A172 (cell line): ENCODE measurements at places on chromosomes 3 and 15. TPM values are rescaled to one million over a fixed set of nuclear protein-coding genes. Genes with fewer than 3 reads are reported as not detected.

VEPH1 gene
- 17.1 and 25.0 TPM in 2 replicates for total RNA-seq

TNFAIP8L3 gene
- total RNA-seq = 0.07 TPM in 1 of 2 replicates, not detected in the other

XYLB gene
- total RNA-seq = 2.7 TPM in 2 replicates

FGF12 gene
- 4.3 and 4.9 TPM in 2 replicates for total RNA-seq

PGBD4 gene
- 1.3 and 1.6 TPM in 2 replicates for total RNA-seq

RTP3 gene
- total RNA-seq = not detected in 2 replicates

CFAP92 gene
- 0.34 and 0.53 TPM in 2 replicates for total RNA-seq

PLIN1 gene
- not detected in 2 replicates for total RNA-seq

CD80 gene
- not detected in 2 replicates for total RNA-seq

RBMS3 gene
- total RNA-seq = 12.3 and 14.9 TPM in 2 replicates

LSMEM2 gene
- total RNA-seq = not detected in 2 replicates

A4GNT gene
- total RNA-seq = not detected in 2 replicates

CISH gene
- 1.1 and 2.3 TPM in 2 replicates for total RNA-seq

GHSR gene
- total RNA-seq = not detected in 2 replicates

PATL2 gene
- total RNA-seq = not detected in 2 replicates

SPSB4 gene
- total RNA-seq = 1.1 and 2.9 TPM in 2 replicates

HHATL gene
- total RNA-seq = not detected in 2 replicates

FBXL2 gene
- total RNA-seq = 30.4 and 33.1 TPM in 2 replicates

GRCh38 chr15:88769161-88769971, 33.9 kb upstream of the ACAN start:
- DNase-seq = no peak

GRCh38 chr3:51747840-51748239, 31.2 kb downstream of the IQCF6 start:
- no peak for DNase-seq

DNA sequence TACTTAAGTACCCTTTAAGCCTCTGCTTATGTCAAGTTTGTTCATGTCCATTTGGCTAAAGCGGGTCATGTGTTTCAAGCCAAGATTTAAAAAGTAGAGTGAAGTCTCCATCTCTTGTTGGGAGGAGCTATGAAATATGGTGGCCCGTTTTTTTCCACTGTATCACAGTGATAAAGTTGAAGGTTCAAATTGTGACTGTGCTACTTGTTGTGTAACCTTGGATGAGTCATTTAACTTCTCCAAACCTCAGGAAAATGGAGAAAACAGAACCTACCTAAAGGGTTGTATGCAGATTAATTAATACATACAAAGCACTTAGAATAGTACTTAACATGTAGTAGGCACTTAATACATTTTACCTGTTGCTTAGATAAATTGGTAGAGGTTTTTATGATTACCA, 43.4 kb downstream of the SNAPC5 start:
- no peak for DNase-seq

GRCh38 chr3:184145111-184145524, 10.0 kb downstream of the EIF2B5 start:
- peak; percentile 76 for DNase-seq

DNA sequence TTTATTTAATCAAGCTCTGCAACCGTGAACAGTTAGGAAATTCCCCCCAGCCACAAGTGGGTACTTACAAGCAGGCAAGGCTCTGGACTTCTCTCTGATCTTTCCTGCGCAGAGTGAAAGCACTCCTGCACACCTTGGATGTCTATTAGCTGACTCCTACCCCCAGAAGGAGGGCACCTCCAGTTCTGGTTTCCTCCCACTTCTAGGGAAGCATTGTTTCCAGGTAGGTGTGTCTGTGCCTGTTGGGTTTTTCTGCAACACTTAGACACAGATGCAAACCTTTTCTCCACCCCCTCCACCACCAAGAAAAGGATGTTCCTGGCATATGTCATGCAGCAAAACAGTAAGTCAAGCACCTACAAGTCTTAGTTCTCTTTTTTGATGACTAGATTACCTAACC, at the start of gene ZBED2:
Gene ZBED2 (minus strand): TSS at position 115 of the 400 bp plus-strand sequence. CDS start 1,145 bp downstream, outside the sequence.
- DNase-seq = no peak

GRCh38 chr3:150771600-150771999, 8.6 kb upstream of the SIAH2 start:
- DNase-seq = no peak

DNA sequence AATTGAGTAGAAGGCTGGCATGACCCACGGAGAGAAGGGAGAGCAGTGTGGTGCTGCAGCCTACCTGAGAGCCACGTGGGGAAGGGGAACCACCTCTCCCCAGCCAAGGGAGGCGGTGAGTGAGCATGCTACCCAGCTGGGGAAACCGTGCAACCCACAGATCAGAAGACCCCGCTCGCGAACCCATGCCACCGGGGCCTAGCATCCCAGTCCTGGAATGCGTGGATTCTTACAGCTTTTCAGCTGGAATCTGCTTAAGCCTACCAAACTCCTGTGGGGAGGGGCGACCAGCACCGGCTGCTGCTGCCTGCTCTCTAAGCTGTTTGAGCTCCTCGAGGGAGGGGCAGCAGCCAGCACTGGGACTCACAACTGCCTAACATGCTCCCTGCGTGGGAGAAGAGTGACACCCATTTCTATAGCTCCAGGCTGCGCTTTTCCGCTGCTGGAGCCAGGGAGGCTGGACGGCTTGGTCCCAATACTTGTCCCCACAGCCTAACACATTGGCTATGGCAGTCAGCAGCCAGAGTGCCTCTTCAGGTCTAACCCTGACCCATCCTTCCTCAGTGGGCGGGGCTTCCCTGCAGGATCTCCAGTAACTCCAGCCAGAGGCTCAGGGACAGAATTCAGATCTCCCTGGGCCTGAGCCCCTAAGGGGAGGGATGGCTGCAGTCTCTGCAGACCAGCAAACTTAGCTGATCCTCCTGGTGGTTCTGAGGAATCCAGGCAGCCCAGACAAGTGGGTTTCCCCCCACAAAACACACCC, 20.0 kb upstream of the TEX55 start:
- DNase-seq = no peak

DNA sequence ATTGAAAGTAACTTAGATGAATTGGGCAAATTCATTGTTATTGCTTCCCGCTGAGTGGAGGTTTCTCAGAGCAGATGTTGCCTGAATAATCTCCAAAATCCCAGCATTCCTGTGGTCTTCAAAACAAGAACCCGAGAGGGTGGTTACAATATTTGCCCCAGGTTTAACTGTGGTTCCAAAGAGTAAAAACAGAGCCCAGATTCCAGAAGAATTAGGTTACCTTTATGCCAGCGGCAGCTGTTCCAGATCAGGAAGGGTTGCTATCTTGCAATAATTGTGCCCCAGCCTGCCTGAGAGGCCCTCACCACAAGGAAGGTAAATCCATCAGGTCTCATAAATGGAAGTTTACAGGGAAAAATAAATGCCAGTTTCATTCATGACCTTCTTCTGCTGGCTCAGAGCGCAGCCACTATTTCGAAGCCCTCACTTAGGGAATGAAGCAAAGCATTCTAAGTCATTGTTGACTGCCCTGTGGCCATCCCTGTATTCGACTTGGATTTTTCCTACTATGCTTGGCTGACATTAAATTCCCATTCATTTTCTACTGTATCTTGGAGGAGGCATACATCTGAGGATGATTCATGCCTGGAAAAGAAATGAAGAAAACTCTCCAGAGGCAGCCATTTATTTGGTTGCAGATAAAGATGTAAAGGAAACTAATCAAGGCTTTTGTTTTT, 54.6 kb downstream of the SSUH2 start:
- peak; percentile 46 for DNase-seq

DNA sequence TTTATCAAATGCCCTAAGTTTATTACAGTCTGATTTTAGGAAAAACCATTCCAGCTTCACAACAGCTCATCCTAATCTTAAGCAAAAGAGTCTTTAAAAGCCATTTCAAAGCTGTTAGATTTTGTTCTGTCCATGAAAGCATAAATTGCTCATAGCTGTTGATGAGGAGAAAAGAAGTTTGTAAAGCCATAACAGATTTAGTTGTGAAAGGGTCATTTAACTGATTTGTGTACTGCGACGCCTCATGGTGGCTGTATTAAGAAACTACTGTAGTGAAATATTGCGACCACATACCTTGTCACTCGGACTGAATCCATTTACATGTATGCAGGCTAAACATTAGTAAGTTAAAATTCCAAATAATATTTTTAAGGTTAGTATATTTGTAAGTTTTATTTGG, 20.9 kb downstream of the BBX start:
- DNase-seq = peak; percentile 28

DNA sequence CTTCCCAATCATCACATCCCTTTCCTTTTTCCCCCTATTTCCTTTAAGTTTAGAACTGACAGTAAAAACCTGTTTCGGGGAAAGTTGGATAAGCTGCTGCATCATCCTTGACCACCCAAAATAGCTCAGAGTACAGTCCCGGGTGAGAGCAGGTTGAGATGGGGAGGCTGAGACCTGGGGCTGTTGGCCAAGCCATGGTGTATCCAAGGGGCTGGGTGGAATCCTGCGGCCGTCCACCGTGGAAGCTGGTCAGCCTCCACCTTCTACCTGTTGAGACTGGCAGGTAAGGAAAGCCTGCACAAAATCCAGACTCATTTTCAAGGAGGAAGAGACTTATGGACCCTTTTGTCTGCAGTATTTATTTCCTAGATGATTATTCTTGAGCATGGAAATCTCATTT, 128.2 kb upstream of the PLXNA1 start:
- DNase-seq = no peak

GRCh38 chr15:86615816-86616215, 536.1 kb downstream of the AGBL1 start:
- no peak for DNase-seq

DNA sequence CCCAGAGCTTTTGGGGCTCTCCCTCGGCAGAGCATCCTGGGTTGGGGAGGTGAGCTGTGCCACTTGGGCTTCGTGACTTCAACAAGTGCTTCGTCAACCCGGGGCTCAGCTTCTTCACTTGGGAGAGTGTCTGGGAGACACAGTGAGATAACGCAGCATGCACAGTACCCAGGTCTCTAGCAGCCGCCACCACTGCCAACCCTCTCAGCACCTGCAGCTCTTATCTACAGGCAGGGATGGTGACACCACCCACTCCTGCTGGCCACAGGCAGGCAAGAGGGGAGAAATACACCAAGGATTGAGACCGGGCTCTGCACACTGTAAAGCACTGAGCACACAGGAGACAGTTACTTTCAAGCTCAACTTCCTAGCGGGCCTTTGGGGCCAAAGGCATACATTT, 11.6 kb downstream of the TKT start:
- no peak for DNase-seq

DNA sequence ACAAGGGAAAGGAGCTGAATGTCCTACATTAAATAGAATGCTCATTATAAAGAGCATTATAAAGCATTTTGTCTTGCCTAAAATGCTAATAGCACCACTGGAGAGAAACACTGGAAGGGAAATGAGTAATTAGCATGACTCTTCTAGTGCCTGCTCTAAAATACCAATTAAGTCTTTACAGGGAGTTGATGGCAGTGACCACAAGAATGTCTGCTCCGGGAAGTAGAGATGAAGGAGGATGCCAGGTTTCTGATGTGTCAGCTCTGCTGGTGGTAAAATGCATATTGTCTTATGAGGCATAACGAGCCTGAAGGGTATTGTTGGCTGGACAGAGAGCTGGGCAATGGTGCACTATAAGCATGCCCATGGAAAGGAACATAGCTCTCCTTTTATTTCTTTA, 49.5 kb downstream of the MYLK start:
- peak; percentile 99 for DNase-seq

DNA sequence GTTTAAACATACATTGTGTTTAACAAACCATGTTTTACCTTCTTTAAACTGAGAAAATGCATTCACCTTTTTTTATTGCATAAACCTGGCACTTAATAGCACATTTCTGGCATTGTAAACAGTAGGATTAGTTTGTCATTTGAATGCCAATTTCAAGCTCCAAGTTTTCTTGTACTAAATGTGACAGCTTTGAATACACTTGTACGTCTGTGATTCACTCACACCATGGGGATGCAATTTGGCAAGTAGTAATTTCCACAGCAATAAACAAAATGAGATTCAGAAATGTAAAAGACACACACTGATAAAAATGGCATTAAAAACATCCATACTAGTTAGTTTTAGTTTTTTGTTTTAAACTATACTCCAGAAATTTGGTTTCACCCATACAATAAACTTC, 598.9 kb downstream of the SI start:
- no peak for DNase-seq

- DNase-seq = no peak
Measured at GRCh38 chr15:31801152-31801551, 229.2 kb upstream of the CHRNA7 start.

GRCh38 chr15:90143166-90143655, 40.9 kb upstream of the IDH2 start:
- peak; percentile 59 for DNase-seq

- no peak for DNase-seq
Measured at GRCh38 chr3:137304313-137305056, 346.7 kb downstream of the IL20RB start.

DNA sequence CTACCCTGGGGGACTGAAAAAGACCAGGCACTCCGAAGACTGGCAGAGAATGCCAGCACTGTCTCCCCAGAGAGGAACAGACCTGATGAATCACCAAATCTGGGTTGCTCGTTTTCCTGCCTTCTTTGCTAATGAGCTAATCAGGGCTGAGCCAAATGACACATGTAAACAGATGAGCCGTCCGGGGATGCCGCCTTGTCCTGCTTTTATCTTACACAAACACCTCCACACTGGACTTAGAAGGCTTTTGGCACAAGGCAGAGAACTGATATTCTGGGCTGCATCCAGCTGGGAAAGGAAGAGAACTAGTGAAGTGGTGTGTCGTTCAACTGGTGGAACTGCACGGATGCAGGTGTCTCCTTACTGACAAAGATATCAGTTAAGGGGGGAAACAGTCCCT, 88.1 kb downstream of the MECOM start:
- DNase-seq = peak; percentile 69

DNA sequence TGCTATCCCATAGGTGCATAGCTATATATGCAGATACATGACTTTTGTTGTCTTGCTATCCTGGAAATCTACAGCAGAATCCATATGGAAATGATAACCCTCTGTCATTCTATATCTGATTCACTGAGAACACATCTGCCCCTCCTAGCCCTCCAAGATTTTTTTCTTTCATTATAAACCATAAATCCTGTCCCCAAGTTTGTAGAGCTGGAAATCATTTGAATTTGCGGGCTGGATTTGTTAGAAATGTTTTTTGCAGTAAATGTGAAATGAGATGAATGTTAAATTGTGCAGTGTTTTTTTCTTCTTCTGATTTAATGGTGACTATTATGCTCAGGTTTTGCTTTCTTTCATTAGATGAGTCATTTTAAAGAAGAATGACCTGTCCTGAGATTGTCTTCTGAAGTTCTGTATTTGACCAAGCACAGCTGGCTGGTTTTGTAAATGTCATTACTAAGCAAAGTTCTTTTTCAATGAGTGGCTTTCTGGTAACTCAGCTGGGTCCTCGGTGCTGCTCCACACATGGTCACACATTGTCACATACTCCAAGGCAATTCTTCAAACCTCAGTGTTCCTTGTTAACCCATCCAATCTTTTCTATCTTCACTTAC, 25.3 kb upstream of the ABHD17C start:
- DNase-seq = no peak

GRCh38 chr15:57460208-57460816, 84.0 kb downstream of the CGNL1 start:
- DNase-seq = no peak

DNA sequence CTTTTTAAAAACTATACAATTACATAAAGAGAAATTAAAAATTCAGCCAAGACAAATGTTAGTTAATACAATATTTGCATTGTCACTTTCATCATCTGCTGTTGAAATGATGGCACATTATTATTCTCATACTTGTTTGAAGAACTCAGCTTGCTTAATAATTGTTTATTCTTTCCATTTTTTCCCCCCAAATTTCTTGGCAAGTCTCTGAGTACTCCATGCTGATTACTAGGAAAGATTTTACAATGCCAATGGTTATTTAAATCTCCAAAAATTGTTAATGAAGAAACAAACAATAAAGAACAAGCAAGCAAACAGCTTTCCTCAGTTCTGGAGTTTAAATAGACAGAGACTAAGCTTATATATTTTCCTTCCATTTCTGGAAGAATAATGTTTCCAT, 15.1 kb upstream of the STXBP5L start:
- DNase-seq = no peak
